ENCODE measurements at places on chromosomes 13 and 19.
A peak's percentile ranks its signal among the peaks of the same experiment; 100 is the strongest.

DNA sequence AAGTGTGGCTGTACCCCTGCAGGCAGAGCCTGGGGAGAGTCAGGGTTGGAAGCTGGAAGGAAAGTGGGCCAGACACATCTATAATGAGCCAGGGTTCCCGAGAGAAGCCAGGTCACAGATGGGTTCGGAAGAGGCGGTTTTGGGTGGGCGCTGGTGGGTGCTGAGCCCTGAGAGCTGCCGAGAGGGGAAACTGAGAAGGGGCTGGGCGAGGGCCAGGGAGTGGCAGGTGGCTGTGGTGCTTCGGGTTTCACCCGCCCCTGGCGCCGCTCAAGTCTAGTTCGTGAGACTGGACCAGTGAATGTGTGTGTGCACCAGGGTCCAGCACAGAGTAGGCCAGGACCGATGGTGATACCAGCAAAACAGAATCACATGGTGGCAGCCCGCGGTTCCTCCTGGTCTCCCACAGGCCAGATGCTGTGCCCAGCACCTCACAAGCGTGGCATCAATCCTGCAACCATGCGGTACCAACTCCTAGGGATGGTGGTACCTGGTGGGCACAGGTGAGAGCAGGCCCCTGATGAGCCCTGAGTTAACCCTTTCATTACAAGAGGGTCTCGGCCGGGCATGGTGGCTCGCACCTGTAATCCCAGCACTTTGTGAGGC is 1.8 kb upstream of the LRRC4B start:
- peak; percentile 3 for DNase-seq

GRCh38 chr13:26184791-26185250 is 37.3 kb downstream of the RNF6 start:
- peak; percentile 69 for DNase-seq

- no peak for DNase-seq
These were observed 71.4 kb downstream of the DGKH start for GRCh38 chr13:42119875-42120274.

DNA sequence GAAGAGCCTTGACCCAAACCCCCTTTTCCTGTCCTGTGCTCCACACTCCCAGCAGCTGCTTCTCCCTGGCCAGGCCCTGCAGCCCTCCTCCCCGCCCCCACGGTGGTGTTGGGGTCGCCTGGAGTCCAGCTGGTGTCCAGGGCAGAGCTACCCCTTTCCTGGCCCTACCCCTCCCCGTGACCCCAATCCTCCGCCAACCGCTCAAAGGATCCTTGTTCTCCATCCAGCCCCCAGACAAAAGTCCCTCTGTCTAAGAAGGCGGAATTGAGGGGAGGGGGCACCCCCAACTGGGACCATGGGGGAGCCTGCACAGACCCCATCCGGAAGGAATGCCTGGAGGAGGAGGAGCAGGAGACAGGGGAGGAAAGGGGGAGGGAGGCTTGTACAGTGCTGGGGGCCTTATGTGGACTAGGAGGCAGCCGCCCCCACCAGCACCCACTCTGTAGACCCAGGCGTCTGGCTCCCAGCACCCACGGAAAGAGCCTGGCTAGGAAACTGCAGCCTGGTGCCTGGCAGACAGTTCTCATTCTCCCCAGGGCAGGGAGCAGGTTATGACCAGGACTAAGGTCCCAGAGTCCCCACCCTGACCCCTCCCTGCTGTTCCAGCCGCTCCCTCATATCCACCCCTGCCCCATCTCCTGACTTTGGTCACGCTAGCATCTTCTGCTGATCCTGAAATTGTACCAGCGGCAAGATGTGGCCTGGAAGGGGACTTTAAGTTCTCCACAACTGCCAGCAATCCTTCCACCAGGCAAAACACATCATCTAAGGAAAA is at the start of gene FXYD3:
TSS of gene FXYD3 (plus strand) at position 647 of the 775 bp plus-strand sequence. CDS start 3,554 bp downstream, outside the sequence.
- DNase-seq = peak; percentile 57

DNA sequence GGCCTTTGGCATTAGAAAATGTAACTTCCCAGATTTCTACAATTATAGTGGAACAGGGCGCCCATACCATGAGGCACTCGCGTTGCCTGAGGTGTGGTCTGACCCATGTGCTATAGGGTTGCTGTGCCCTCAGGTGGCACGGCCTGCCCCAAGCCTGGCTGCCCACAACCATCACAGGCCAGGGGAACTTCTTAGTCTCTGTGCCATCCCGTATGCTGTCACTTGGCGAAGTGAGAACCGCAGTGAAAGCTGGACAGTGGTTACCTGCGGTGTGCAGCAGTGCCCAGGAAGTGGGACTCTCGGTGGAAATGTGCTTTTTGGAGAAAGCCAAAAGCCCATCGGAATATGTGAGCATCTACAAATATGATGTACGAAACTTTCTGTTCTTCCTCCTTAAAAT is 88.2 kb upstream of the GPR183 start:
- peak; percentile 9 for DNase-seq

DNA sequence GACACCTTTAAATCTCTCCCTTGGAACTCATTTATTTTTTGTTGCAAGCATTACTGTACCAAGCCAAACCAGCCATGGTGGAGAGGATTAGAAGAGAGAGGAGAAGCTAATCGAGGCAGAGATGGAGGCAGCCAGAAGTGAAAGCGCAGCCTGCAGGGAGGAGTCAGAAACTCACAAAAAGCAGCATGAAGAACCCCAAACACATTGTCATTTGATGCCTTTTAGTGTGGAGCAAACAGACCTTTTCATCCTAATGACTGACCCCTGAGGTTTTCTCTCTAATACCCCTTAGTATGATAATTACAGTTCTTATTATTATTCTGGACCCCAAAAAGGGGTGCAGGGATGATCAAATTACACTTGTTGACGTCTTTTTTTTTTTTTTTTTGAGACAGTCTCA is 62.5 kb downstream of the TNFRSF19 start:
- no peak for DNase-seq

Data from stomach (tissue), 19 donors.